ENCODE measurements at places on chromosomes 2 and 18.

GRCh38 chr2:197157879-197158537, 152.6 kb downstream of the ANKRD44 start:
- DNase-seq: no peak
- no peaks in the 10 kb centered on the region for H3K27me3 ChIP-seq
- H3K36me3 ChIP-seq: no peaks in the 10 kb centered on the region
- no peak overlapping the region for H3K4me3 ChIP-seq
- no peaks in the 10 kb centered on the region for H3K4me1 ChIP-seq
- no peak overlapping the region for H3K27ac ChIP-seq

- no peak for DNase-seq
- H3K36me3 ChIP-seq: no peaks in the 10 kb centered on the region
- H3K27me3 ChIP-seq: no peaks in the 10 kb centered on the region
- H3K4me1 ChIP-seq: no peaks in the 10 kb centered on the region
Observed at GRCh38 chr2:238551091-238551490, 124.4 kb downstream of the ASB1 start.

- no peak for DNase-seq
- H3K4me3 ChIP-seq: no peak overlapping the region
- no peaks in the 10 kb centered on the region for H3K36me3 ChIP-seq
- H3K4me1 ChIP-seq: peaks cover 19% of the 10 kb centered on the region
- H3K27me3 ChIP-seq: no peaks in the 10 kb centered on the region
Observed at GRCh38 chr2:47190188-47190881, 35.2 kb upstream of the STPG4 start.

DNA sequence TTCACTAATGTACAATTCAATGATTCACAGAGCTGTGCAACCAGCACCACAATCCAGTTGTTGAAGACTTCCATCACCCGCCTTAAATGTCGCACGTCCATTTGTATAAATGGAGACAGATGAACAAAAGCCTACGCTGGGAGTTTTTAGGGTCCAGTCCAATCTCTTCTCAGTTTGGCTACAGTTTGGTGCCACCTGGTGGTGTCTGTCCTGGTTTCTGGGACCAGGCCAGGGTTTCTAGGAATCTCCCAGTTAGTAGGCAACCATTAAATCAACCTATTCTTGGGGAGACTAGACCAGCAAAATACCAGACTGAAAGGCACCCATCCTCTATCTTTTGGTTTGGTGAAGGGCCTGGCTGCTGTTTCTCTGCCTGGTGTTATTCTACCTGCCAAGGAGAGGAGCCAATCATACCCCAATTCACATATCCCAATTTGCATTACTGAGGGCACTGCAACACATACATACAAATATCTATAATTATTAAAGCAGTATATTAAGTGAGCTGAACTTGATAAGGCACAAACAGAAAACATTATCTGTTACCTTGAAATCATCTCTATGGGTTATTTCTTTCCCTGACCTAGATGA, 3.2 kb upstream of the DDX1 start:
- peak; percentile 77 for DNase-seq
- no peak overlapping the region for H3K27ac ChIP-seq
- H3K4me3 ChIP-seq: no peak overlapping the region
- H3K4me1 ChIP-seq: peaks cover 7% of the 10 kb centered on the region

DNA sequence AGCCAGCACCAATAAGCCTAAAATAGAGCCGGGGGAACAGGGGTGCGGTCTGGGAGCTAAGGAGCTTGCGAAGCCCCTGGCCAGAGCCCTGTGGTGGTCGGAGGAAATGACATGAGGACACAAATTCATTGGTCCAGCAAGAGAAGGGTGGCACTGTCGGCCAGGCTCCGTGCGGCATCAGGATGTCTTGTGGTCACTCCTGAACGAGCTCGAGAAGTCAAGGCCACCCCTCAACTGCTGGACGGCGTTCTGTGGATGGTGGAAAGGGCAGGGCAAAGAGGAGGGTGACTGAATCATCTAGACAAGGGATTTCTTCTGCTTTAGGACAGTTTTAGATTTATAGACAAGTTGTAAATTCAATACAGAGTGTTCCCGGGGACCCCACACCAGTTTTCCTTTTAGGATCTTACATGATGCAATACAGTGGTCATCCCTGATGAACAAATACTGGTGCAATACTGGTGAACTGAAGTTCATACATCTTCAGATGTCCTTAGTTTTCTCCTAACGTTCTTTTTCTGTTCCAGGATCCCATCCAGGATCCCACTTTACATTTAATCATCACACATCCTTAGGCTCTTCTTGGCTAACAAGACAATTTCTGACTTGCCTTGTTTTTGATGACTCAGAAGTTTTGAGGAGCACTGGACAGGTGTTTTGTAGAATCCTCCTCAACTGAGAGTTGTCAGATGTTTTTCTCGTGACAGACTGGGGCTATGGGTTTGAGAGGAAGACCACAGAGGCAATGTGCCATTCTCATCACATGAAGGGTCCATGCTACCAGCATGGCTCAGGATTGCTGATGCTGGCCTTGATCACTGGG, 13.2 kb downstream of the EDAR start:
- no peaks in the 10 kb centered on the region for H3K27me3 ChIP-seq
- H3K27ac ChIP-seq: no peak overlapping the region
- no peaks in the 10 kb centered on the region for H3K4me1 ChIP-seq
- H3K4me3 ChIP-seq: no peak overlapping the region

DNA sequence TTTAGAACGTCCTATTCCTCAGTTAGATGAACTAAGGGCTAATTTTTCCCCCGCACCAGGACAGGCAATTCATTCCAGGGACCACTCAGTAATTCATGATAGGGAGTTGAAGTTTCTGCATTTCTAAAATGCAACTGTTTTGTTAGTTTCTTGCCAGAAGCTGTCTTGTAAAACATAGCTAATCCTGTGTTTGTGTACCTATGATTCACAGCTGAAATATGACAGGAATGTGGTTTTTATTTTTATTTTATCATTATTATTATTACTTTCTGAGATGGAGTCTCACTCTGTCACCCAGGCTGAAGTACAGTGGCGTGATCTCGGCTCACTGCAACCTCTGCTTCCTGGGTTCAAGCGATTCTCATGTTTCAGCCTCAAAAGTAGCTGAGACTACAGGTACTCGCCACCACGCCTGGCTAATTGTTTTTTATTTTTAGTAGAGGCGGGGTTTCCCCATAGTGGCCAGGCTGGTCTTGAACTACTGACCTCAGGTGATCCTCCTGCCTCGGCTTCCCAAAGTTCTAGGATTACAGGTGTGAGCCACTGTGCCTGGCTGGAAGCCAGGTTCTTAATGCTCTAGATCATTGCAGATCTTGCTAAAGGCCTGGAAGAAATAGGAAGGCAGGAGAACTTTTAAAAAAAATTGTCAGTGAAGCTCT, 154.8 kb upstream of the FHL2 start:
- peaks cover 17% of the 10 kb centered on the region for H3K4me1 ChIP-seq
- no peaks in the 10 kb centered on the region for H3K36me3 ChIP-seq
- no peak overlapping the region for H3K27ac ChIP-seq

DNA sequence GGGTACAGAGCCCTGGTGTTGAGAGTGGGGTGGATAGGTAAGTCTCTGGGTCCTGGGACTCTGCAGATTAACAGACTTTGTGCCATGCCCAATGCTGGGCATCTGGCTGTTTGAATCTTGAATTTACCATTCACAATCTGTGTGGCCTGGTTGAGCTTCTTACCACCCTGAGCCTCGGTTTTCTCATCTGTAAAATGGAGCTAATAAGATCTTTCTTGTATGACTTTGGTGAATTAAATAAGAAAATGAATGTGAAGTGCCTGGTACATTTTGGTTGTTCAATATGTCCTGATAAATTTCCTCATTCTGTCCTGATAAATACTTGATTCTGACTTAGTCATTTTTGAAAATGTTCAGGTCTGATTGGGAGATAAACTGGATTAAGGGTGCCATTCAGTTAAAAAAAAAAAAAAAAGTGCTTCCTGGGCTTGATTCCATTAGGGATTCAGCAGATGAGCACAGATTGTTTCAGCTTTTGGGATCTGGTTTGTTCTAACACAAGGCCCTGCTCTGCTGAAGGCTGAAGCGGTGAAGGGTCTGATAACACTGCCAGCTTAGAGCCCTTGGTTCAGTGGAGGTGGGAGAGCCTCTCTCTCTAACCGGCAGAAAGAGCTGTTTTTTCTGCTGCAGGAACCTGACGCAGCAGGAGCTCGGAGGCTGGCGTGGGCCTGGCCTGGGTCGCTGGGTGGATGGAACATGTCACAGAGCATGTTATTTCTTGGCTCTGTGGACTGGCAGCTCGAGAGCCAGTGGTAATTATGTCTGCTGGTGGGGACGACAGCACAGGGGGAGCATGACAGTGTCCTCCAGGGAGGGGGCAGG, 84.5 kb upstream of the MCFD2 start:
- no peak for DNase-seq
- peaks cover 3% of the 10 kb centered on the region for H3K36me3 ChIP-seq
- no peak overlapping the region for H3K4me3 ChIP-seq
- H3K27ac ChIP-seq: peak overlapping the region; percentile 47
- peaks cover 41% of the 10 kb centered on the region for H3K4me1 ChIP-seq

- H3K27ac ChIP-seq: no peak overlapping the region
- H3K4me1 ChIP-seq: no peaks in the 10 kb centered on the region
- no peaks in the 10 kb centered on the region for H3K36me3 ChIP-seq
Observed at GRCh38 chr2:233654501-233654900, 17.2 kb upstream of the UGT1A9 start.

- no peak for DNase-seq
- H3K36me3 ChIP-seq: no peaks in the 10 kb centered on the region
- no peak overlapping the region for H3K4me3 ChIP-seq
- H3K27me3 ChIP-seq: no peaks in the 10 kb centered on the region
- no peaks in the 10 kb centered on the region for H3K4me1 ChIP-seq
Observed at GRCh38 chr2:190717764-190718651, 69.1 kb downstream of the NAB1 start.

DNA sequence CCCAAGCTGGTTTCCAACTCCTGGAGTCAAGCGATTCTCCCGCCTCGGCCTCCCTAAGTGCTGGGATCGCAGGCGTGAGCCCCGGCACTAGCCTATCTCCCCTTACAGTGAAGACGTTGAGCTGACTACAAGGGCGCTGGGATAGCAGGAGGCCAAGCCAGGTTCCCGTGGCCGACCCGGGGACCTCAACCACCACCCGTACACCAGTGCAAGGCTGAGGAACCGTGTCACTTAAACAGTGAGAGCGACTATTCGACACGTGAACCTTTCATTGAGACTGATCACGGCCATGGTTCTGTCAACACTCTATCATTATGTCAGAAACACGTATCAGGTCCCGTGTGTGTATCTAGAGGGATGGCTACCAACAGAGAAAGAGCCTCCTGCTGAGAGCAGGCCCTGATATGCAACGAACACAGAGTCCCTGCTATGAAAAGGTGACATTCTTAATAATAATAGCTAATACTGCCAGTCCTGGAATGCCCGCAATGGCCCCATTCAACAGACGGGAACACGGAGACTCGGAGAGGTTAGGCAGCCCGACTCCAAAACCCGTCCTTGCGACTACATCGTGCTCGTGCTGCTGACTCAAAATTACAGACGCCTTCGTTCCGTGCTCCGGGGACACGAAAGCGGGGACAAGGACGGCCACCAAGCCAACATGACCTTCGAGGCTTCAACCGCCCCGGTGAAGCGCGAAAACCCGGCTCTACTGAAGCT, 833 bp downstream of the AFG3L2 start:
- peak; percentile 35 for DNase-seq
- H3K4me3 ChIP-seq: peak overlapping the region; percentile 72
- peak overlapping the region; percentile 90 for H3K27ac ChIP-seq
- H3K4me1 ChIP-seq: peaks cover 20% of the 10 kb centered on the region
- H3K36me3 ChIP-seq: no peaks in the 10 kb centered on the region

- H3K27me3 ChIP-seq: no peaks in the 10 kb centered on the region
- no peak overlapping the region for H3K4me3 ChIP-seq
- H3K36me3 ChIP-seq: no peaks in the 10 kb centered on the region
- peaks cover 31% of the 10 kb centered on the region for H3K4me1 ChIP-seq
- DNase-seq: no peak
Observed at GRCh38 chr2:241009191-241009590, 10.8 kb downstream of the SNED1 start.

GRCh38 chr2:145431181-145431951, 911.4 kb upstream of the ZEB2 start:
- no peak overlapping the region for H3K4me3 ChIP-seq
- no peaks in the 10 kb centered on the region for H3K27me3 ChIP-seq
- DNase-seq: no peak
- H3K4me1 ChIP-seq: no peaks in the 10 kb centered on the region

DNA sequence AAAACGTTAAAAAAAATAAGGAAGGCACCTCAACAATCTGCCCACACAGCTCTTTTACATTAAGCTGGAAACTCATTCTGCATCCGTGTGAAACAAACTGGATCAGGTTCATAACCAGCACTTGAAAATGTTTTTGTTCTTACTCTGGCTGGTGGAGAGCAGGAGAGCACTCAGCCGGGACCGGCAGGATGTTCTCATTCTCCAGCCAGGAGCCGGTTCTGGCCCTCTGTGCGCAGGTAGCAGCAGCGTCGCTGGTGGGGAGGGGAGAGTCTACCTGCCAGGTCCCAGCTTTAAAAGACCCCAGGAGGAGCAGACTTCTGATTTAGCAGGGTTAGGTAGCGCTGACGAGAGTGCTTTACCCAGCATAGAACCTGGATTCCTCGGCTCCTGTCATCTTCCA, 834.9 kb upstream of the SALL3 start:
- H3K27me3 ChIP-seq: no peaks in the 10 kb centered on the region
- H3K4me1 ChIP-seq: no peaks in the 10 kb centered on the region
- no peaks in the 10 kb centered on the region for H3K36me3 ChIP-seq

DNA sequence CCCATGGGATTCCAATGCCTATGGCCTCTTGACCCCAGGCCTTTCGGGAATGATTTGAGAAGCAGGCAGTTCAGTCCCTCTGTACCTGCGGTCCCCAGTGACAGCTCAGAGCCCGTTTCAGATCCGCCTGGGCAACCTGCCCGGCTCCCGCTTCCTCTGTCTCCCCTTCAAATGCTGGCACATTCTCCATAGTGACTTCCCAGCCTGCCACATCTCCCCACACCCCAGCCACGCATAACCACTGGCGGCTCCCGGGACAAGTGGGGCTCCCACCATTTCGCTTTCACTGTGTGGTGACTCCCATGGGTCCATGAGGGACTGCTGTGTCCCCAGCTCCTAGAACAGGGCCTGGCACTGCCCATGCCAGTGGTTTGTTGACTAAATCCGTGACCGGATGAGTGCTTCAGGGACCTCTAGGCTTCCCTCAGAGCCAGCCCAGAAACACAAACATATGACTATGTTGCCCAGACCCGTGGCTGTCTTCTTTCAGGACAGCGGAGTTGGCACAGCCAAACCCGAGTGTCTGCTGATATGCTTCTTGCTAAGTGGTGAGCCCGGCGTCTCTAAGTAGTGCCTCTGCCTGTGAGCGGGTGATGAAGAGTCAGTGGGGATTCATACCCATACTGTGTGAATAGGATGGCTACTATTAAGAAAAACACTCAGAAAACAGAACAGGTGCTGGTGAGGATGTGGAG, 91.2 kb downstream of the GLI2 start:
- no peak overlapping the region for H3K4me3 ChIP-seq
- peaks cover 35% of the 10 kb centered on the region for H3K4me1 ChIP-seq
- H3K27me3 ChIP-seq: no peaks in the 10 kb centered on the region

- no peaks in the 10 kb centered on the region for H3K36me3 ChIP-seq
- H3K4me3 ChIP-seq: no peak overlapping the region
- no peaks in the 10 kb centered on the region for H3K27me3 ChIP-seq
- no peak for DNase-seq
Observed at GRCh38 chr2:26614216-26615138, 26.7 kb downstream of the CIB4 start.

GRCh38 chr2:210818473-210818872, 262.1 kb downstream of the CPS1 start:
- DNase-seq: no peak
- H3K4me1 ChIP-seq: no peaks in the 10 kb centered on the region
- H3K27me3 ChIP-seq: no peaks in the 10 kb centered on the region
- H3K27ac ChIP-seq: no peak overlapping the region

Measured in testis (tissue), 5 donors.